ENCODE measurements at places on chromosomes 13 and 19.

DNA sequence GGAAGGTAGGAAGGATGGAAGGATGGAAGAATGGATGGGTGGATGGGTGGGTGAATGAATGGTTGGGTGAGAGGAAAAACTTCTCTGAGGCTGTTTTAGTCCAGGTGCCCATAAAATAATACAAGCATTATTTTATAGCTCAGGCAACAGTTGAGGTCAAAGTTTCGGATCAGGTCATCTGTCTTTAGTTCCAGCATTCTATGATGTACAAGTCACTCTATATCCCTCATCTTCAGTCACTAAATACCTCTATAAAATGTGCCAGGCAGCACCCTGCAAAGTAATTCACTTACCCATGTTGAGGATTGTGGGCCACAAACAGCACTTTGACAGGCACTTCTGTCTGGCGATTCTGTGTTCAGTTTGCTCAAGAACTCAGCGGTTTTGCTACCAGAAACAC, 66.0 kb downstream of the EPSTI1 start:
- no peak for DNase-seq

DNA sequence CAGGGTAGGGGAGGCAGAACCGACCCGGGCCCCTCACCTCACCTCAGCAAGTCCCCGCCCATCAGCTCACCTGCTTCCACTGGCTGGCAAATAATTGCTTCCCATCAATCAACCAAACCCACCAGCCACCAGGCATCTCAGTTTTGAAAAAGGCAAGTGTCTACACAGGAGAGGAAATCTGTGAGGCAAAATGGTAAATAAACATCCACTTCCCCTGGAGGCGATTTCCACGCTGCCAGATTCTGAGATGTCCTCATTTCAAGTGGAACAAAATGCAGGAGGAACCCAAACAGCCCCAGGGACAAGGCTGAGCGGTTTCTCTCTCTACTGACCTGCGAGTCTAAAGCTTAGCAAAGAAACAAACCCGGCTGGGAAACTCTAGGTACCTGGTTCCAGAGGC, 117.5 kb downstream of the CRYL1 start:
- no peak for DNase-seq

- DNase-seq = no peak
These were observed 20.1 kb upstream of the DOCK9 start for GRCh38 chr13:98997738-98998641.

DNA sequence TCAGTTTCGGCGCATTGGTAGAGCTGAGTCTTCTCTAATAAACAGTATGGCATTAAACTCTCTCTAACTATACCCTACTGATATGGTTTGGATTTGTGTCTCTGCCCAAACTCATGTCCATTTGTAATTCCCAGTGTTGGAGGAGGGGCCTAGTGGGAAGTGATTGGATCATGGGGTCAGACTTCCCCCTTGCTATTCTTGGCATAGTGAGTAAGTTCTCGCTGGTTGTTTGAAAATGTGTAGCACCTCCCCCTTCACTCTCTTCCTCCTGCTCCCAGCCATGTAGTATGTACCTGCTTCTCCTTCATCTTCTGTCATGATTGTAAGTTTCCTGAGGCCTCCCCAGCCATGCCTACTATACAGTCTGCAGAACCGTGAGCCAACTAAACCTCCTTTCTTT, 682.7 kb upstream of the ARGLU1 start:
- DNase-seq = no peak

- DNase-seq = no peak
These were observed 37.2 kb downstream of the TGDS start for GRCh38 chr13:94558716-94559115.

DNA sequence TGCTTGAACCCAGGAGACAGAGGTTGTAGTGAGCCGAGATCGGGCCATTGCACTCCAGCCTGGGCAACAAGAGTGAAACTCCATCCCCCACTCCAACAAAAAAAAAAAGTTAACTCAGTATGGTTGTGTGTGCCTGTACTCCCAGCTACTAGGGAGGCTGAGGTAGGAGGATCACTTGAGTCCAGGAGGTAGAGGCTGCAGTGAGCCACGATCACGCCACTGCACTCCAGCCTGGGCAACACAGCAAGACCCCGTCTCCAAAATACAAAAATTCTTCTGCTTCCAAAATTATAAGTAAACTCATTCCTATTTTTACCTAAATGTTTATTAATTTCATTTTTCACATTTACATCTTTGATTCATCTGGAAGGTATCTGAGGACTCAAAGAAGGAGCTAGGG, 14.4 kb downstream of the PNMA8A start:
- DNase-seq = no peak

DNA sequence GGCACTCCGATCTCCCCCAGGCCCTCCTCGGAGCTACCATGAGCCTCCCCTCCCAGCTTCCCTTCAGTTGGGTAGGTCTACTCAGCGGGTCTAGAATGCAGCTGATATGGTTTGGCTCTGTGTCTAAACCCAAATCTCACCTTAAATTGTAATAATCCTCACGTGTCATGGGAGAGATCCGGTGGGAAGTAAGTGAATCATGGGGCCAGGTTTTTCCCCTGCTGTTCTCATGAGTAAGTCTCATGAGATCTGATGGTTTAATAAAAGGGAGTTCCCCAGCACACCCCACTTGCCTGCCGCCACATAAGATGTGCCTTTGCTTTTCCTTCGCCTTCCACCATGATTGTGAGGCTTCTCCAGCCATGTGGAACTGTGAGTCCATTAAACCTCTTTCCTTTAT, 14.5 kb upstream of the DOCK9 start:
- no peak for DNase-seq

DNA sequence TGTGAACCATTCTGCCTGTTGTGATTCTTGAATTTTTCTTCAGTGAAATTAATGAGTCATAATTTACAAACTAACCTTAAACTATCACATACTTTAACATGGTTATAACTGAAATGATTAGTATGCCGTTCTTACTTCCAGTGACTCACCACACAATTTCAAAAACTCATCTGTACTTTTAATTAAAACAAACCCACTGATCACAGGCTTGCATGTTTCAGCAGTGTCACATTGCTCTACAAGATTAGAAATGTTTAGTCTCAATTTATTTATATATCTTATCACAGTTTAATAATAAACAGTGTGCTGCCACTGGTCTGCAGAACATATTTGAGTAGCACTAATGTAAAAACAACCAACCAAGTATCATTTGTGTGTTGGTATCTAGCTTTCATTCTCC, 2227.9 kb upstream of the PCDH20 start:
- no peak for DNase-seq

- DNase-seq = no peak
These were observed 241.3 kb downstream of the DACH1 start for GRCh38 chr13:71625694-71626093.

GRCh38 chr13:113299951-113300350, 2.9 kb downstream of the LAMP1 start:
- no peak for DNase-seq

GRCh38 chr13:35930665-35931631, 200.2 kb downstream of the DCLK1 start:
- no peak for DNase-seq

DNA sequence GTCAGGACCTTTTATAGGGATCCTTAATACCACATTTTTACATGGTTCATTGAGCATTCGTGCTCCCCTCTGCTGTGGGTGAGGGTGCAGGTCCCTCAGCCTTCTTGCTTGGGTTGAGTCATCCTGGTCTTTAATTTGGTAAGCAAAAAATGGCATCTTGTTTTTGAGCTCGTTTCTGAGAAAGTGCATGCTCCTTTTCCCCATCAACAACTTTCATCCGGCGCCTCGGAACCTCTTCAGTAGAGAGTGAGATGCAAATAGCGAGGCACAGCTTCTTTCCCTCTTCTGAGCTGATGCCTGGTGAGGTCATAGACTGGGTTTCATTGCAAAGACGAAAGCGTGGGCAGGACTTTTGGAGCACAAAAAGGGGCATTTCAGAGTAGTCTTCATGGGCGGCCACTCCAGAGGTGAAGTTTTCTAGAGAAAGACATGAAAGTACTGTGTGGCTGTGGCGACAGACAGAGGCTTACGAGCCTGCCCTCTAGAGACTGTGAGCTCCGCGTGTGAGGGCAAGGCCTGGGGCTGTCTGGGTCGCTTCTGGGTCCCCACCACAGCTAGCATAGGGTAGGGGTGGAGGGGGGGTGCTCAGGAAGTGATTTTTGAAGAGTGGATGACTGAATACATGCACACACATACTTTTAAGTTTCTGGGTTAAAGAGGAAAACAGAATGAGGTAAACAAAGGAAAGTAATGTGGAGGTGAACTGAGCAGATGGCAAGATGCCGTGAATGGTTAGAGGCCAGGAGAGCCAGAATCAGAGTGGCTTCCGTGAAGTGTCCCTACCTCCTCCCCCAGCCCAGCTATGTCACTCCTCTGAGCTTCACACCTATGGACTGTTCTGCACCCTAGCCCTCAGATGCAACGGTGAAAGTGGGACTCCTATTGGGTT, 44.3 kb downstream of the BBC3 start:
- DNase-seq = no peak

GRCh38 chr13:92510416-92510815, 716.2 kb upstream of the GPC6 start:
- no peak for DNase-seq

DNA sequence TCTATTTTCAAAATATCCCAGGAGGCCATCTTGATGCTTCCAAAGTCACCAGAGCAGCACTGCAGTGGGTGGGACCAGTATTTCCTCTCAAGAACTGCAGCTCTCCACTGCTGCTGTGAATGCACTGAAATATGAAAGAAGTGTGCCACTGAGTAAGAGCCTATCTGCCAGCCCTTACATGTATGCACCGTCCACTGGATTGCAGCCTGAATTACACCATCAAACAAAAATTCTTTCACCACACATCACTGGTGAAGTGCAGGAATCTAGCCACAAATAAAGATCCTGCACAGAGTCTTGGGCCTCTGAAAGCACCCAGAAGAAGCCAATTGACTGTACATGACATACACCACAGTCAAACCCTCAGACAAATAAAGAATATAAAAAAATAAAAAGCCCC, 249.0 kb downstream of the LHFPL6 start:
- DNase-seq = no peak

GRCh38 chr19:19406878-19407632, 1.6 kb downstream of the GATAD2A start:
- peak; percentile 57 for DNase-seq

DNA sequence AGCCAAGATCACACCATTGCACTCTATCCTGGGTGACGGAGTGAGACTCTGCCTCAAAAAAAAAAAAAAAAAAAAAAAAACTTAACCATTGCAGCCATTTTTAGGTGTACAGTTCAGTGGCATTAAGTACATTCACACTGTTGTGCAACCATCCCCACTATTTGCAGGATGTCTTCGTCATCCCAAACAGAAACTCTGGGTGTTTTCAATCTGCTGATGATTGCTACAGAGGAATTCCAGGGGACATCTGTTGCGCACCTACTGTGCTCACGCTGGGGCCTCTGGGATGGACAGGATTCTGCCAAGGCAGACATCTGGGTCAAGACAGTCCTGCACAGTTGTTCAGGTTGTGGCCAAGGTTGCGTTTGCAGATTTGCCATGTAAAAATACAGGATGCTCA, 2.4 kb upstream of the APOC4 start:
- DNase-seq = no peak

GRCh38 chr13:99977912-99978798, 3.4 kb upstream of the ZIC2 start:
- DNase-seq = no peak

DNA sequence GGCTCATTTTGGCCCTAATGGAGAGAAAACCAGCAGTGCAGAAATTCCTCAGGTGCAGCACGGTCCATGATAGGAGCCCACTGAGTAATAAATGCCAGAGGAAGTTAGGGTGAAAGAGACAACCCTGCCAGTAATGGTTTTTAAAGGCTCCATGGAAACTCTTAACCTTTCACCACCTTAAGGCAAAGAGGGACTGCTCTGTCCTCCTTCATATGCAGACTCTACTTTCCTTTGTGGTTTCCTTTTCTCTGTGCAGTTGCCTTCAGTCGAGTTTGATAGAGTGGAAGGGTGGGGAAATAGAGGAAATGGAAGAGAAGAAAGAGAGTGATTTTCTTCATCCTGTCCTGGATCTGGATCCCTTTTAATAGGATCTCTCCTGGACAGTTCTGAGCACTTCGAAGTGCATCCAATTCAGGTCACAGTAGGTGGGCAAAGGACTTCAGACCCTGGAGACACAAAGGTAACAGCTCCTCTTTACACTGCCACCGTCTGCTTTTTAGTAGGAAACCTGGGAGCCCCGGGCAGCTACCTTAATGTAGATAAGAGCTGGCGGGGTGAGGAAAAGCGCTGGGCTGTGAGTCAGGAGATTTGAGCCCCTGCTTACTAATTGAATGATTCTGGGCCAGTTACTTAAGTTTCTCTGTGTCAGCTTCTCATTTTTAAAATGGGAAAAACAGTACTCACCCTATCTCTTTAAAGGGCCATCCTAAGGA, 294.8 kb downstream of the KCNRG start:
- no peak for DNase-seq

GRCh38 chr19:49884760-49885159, 7.3 kb downstream of the TBC1D17 start:
- DNase-seq = no peak

DNA sequence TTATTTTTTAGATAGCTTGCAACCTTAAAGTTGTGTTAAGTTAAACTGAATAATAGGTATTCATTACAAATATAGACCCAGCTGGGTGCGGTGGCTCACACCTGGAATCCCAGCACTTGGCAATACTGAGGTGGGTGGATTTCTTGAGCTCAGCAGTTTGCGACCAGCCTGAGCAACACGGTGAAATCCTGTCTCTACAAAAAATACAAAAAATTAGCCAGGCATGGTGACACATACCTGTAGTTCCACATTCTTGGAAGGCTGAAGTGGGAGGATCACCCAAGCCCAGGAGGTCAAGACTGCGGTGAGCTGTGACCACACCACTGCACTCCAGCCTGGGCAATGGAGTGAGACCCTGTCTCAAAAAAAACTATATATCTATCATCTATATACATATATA, 386.5 kb downstream of the PCDH17 start:
- no peak for DNase-seq

DNA sequence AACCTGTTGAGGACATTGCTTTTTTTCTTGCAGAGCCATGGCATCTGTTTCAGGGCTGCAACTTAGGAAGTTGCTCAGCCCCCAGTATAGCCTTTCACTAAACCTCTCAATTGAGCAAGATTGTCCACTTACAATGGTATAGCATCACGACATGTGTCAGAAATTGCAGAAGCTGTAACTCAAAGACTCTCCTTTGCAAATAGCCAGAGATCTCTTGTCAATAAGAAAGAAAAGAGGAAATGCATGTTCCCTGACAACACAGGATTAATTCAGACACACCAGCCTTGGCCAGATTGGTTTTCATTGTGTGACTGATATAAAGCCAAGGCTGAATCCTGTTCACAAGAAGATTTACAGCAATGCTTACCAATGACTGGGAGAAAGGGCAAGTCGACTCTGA, 38.7 kb upstream of the CYSLTR2 start:
- DNase-seq = no peak

GRCh38 chr13:111153977-111154332, 38.8 kb downstream of the ARHGEF7 start:
- DNase-seq = no peak

GRCh38 chr19:5205381-5205780, 135.2 kb downstream of the PTPRS start:
- no peak for DNase-seq

- no peak for DNase-seq
These were observed 993 bp downstream of the RGL3 start for GRCh38 chr19:11418094-11418548.
